ENCODE measurements at places on chromosomes 16 and 17.
A peak's percentile ranks its signal among the peaks of the same experiment; 100 is the strongest.

- no peak for DNase-seq
Observed at GRCh38 chr16:29844575-29845331, 18.3 kb downstream of the CDIPT start.

DNA sequence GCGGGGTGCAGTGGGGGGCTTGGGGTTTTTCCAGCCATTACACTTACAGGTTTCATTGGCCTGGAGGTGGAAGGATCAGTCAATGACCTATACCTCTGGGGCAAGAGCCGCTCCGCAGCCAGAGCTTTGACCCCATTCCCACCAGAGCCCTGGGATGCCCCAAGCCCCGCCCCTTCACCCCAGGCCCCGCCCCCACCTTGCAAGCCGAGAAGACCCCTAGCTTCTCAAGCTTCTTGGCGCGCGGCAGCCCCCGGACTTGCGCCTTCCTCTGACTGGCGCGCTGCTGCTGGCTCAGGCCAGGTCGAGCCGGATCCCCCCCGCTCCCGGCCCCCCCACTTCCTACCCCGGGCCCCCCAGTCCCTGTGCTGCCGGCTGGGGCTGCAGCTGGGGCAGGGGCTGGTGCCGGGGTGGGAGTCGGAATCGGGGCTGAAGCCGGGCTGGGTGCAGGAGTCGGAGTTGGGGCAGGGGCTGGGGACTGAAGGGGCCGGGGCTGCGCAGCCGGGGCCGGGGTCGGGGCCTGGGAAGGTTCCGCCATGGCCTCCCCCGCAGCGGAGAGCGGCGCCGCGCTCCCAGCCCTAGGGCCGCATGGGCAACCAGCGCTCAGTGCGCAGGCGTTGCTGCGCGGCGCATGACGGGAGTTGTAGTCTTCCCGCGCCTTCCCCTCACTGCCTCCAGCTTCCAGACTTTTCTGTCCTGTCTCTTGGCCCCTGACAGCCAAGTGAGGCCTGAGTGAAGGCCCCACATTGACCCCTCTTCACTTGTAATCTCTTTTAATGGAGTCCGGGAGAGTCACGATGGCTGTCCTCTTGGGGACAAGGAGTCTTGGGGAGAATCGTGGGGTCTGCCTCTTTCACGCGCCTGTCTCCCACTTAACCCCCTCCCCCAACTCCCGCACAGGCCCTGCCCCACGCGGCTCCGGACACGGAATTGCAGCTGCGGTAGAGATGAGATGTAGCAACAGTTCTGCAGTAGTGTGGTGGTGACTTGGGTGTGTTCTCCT, at the start of gene KAT2A:
Gene KAT2A, minus strand, starts transcription at position 598 of the 1,000 bp plus-strand sequence. Its CDS starts 63 bp downstream, at position 535.
- DNase-seq = peak; percentile 91

DNA sequence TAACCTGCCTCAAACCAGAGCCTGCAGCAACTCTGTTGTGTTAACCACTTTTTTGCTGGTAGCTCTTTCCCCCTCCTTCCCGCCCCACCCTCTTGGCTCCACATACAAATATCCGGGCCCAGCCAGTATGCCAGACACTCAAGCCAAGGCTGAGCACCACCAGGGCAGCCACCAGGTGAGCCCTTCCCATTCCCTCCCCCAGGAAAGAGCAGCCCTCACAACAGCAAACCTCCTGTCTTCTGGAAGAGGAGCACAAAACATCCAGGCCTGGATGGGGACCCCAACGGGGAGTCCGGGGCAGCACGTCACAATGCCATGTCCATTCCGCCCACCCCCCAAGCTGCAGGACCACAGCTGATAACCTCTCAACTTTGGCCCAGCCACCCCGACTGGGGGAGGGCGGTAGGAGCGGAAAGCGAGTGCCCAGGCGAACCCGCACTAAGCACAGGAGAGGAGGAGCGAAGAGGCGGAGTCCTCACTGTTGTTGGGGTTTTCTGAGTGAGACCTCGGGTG, 757 bp downstream of the ORMDL3 start:
- peak; percentile 42 for DNase-seq

- no peak for DNase-seq
Observed at GRCh38 chr17:8001976-8002720, at the start of gene GUCY2D. GUCY2D (plus strand) TSS chr17:8002615; CDS start chr17:8003048, 433 bp downstream.

DNA sequence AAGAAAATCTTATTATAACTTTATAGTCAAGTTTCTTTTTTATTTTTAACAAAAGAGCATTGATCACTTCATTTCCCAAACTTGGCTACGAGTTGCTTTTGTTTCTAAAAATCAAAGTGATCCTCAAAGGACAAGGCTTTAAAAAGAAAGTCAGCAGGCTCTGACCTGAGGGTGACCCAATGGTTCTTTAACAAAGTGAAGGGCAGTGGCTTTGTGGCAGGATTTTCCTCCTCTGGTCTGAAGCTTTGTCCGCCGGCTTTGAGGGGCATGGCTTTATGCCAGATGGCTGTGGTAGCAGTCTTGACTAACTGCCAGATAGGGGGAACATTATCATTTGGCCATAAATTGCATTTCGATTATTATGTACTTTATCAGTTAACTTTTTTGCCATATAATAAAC, 28.5 kb downstream of the IQCK start:
- no peak for DNase-seq

DNA sequence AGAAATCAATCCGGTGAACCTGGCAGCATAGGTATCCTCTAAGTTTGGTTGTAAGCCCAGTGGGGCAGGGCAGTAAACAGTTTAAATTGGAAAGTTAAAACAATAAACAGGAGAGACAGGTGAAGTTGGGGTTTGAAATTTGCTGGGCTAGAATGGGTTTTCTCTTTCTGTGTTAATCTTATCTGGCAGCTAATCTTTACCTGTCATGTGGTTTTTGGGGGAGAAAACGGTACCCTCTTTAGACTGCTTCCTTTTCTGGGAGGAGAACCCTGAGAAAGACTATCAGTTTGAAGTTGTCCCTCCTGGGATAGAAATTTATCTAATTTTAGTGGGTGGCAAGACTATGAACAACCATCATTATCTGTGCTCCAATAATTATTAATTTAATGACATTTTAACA, 24.0 kb downstream of the CDH13 start:
- DNase-seq = no peak

DNA sequence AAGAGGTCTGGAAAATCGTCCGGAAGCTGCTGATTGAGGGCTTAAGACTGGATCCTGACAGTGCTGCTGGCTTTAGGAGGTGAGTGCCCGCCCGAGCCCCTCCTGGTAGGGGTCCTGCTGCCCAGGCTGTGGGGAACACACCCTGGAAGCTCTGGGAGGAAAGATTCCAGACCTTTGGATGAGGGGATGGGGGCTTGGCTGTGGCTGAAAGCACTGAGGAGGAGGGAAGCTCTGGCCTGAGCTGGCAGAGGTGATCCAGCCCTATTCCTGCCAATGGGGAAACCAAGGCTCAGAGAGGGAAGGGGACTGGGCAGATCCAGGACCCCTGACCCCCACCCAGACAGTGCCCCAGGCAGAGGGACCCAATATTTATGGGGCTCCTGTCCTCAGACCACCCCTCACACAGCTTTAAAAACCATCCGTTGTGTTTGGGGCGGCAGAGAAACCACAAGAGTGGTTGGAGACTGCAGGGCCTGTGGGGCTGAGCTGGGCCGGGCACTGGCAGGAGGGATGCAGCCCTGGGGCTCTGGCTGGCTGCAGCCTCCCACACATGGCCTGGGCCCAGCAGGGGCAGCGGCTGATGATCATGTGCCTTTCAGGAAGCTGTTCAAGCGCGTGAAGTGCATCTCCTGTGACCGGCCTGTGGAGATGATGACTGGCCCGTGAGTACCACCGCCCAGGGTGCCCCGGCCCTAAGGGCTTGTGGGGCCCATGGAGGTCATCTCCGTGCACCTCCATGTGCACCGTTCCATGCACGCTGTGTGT, 22.8 kb downstream of the UBALD1 start:
- no peak for DNase-seq

- no peak for DNase-seq
Observed at GRCh38 chr16:50739031-50739430, 2.9 kb upstream of the CYLD start.

DNA sequence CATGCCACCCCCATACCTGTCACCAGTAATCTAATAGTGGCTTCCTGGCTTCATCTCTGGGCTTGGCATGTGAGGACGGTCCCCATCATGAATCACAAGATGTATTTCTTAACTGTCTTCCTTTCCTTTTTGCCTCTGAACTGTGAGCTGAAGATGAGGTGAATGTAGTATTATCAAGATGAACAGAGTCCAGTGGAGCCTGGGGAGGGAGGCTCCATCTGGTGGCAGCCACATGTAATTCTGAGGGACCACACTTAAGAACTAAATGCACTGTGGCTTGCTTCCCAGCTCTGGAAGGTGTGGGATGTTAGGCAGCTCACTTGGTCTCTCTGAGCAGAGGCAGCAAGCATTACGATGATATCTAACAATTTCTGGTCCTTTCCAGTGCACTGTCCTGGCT, 354.9 kb upstream of the ASIC2 start:
- no peak for DNase-seq

DNA sequence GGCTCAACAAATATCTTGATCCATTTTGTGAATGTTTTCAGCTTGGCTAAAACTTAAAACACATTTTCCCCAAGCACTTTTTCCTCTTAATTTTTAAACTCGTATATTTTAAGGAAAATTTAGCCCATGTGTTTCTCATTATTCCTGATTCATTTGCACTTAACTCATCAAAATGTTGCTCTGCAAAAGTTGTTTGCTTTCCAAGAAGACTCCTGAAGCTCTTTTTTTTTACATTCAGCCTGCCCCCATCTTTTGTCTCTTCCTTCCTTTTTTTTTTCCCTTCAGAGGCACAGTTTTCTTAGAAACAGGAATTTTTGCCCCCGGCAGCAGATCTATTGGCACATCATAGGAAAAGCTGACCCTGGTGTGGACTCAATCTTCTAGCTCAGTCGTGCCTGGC, 155.0 kb upstream of the SALL1 start:
- no peak for DNase-seq

DNA sequence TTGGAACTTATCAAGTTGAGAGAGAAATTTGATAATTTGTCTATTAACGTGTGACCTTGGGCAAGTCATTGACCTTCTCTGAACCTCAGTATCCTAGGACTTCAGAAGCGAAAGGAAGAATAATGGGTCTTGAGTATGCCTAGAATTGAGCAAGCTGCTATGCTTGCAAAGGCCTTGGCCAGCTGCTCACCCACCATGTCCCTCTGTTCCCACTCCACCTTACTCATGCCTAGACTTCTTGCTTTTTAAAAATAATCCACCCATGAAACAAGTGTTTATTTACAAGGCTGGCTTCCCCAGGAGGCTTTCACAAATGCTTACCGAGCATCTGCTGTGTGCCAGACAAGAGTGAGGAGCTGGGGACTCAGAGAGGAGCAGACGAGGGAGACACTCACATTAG, 590.6 kb downstream of the MAF start:
- DNase-seq = no peak

DNA sequence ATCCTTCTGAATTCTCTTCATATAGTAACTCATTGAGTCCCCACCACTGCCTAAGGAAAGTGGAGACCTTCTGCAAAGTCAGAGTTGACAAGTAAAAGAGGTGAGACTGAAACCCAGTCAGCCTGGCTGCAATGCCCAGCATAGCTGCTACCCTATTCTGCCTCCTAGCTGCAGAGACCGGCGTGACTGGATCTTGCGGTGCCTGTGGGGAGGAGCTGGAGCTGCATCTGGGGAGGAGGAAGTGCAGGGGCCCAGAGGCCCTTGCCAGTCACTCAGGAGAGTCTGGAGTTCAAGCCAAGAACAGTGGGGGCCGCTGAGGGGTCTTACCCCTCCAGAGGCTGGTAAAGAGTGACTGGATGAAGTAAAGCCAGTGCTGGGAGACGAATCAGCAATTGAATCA, 35.0 kb upstream of the ZNF423 start:
- no peak for DNase-seq

GRCh38 chr17:2924211-2924610, 128.0 kb downstream of the RAP1GAP2 start:
- peak; percentile 20 for DNase-seq

DNA sequence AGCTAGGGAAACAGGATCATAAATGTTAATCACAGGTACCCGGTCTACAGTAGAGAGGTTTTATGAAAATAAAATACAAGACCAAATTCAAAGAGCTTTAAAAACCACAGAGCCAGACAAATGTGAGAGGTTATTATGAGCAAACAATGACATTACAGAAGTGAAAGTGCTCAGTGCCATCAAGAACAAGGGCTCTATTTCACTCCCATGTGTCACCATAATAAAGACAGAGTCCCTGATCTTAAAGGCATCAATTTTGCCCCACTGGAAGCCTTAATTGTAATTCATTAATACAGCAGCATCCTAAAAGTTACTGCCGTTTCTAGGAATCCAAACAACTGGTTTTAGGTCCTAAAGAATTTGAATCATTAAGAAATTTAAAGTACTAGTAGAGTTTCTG, 43.7 kb upstream of the CDRT4 start:
- no peak for DNase-seq

- DNase-seq = no peak
Observed at GRCh38 chr17:78878261-78878660, 24.7 kb downstream of the CEP295NL start.

- DNase-seq = no peak
Observed at GRCh38 chr17:67558740-67559380, 158.9 kb upstream of the NOL11 start.

- DNase-seq = no peak
Observed at GRCh38 chr17:4840893-4841242, 7.7 kb downstream of the MINK1 start.

DNA sequence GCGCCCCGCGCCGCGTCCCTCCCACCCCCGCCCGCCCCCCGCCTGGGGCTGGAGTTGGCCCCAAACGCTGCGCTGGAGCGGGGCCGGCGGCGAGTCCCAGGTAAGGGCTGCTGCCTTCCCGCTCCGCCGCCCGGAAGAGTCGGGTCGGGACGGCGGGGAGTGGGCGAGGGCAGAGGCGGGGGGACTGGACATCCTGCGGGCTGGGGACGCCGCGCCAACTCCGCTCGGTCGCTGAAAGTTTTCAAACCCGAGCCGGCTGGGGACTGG, 469 bp downstream of the GPRC5C start:
- DNase-seq = no peak

- peak; percentile 92 for DNase-seq
Observed at GRCh38 chr17:50397111-50397918, at the start of gene LRRC59. LRRC59 (minus strand) TSS chr17:50397523; CDS start chr17:50397317, 206 bp downstream.

DNA sequence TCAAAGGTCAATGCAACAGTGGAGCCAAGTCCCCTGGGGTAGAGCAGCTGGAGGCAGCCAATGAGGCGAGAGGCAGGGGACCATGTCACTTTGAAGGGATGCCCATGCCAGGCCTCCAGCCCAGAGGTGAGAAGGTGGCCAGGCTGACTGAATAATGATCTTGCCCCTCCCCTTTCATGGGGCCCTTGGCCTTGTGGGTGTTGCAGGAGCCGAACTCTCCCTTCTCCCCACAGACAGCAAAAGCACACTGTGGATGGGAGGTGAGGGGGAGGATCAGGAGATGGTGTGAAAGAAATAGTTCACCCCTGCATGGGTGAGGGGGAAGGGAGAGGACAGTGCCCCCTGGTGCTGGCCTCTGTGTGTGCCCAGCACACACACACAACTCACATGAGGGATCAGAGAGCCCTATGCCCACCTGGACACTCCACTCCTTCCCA, 15.8 kb upstream of the TBX21 start:
- DNase-seq = no peak
